ENCODE measurements at places on chromosomes 16 and 17.
A peak's percentile ranks its signal among the peaks of the same experiment; 100 is the strongest.

DNA sequence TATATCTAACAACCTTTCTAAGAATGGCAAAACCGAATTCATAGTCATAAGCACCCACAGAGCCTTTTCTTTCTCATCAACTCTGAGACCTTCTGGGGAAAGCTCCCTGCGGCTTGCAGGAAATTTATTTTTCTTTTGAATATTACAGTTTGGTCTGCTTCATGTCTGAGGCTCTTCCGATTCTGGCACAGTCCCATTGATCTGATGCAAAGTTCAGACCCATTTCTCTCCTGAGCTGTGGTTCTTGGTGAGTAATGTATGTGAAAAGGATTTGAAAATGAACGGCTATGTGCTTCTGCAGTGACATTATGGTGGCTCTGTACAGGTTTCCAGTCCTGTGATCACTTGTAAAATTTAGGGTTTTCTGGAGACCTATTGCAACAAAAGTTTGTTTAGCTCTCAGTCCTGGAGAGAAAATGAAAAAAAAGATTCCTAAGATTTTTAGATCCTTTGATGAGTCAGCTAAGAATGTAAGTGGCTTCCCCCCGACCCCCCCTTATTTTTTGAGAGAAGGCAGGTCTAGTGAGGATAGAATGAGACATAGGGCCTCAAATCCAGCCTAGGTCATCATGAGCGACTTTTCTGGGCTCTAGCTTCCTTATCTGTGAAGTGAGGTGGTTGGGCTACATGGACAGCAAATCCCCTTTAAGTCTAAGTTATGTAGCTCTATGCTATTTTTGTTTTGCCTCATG, 4.6 kb downstream of the GAN start:
- no peak for DNase-seq

GRCh38 chr16:55668340-55669281, 12.8 kb downstream of the SLC6A2 start:
- DNase-seq = no peak

GRCh38 chr17:2064147-2064489, 9.2 kb downstream of the HIC1 start:
- no peak for DNase-seq

GRCh38 chr17:39096508-39097149, 54.8 kb downstream of the PLXDC1 start:
- peak; percentile 24 for DNase-seq

- DNase-seq = no peak
These were observed 74.7 kb upstream of the TOX3 start for GRCh38 chr16:52621651-52622050.
